Stimulated activated CD8-positive, alpha-beta memory T cell treated with anti-CD3 and anti-CD28 coated beads, Interleukin-4, amount 100 ng/mL, for 1 hour (primary cell): ENCODE measurements at places on chromosomes 16 and 17.

DNA sequence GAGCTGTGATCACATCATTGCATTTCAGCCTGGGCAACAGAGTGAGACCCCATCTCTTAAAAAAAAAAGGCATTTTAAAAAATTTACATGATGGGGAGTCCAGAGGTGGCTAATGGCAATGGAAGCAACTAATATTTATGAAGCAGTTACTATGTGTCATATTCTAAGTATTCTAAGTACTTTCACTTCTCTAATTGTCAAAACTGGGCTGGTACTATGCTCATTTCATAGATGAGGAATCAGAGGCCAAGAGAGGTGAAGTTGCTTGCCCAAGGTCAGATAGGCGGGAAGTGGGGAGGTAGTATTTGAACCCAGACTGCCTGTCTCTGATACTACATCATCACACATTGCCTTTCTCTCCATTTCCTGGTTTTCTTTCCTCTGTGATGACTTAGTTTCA lies 50.7 kb downstream of the SLC5A11 start:
- no peak for DNase-seq

DNA sequence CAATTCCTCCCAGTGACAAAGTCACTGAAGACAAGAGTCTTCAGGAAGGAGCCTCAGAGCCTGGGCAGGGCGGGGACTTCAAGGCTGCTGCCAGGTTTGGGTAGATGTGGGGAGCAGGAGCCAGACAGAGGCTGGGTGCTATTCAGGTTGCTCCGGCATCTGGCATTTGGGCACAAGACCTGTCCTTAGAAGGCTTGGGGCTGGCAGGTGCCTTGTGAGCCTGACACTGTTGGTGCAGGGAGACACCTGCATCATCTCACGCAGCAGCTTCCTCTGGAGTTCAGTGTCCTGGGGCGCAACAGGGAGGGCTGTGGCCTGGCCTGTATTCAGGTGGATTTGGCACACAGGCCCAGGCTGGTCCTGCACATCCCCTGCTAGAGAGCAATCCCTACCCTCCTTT lies 65.0 kb downstream of the MPRIP start:
- DNase-seq: no peak

GRCh38 chr17:61863801-61864126 lies 436 bp upstream of the BRIP1 start:
- DNase-seq: no peak

DNA sequence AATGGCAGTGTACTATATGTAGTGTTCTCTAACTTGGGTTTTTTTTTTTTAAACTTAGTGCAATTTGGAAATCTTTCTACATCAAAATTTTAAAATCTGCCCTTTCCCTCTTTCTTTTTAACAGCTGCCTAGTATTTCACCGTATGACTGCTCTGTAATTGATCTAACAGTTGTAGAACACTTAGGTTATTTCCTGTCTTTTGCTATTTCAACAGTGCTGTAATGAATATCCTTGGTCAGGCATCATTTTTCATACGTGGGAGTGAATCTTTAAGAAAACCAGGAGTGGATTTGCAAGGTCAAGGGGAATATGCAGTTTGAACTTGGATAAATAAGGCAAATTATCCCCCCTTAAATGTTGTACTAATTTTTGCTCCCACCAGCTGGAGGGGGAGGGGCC lies 3.8 kb downstream of the NLRC5 start:
- no peak for DNase-seq

DNA sequence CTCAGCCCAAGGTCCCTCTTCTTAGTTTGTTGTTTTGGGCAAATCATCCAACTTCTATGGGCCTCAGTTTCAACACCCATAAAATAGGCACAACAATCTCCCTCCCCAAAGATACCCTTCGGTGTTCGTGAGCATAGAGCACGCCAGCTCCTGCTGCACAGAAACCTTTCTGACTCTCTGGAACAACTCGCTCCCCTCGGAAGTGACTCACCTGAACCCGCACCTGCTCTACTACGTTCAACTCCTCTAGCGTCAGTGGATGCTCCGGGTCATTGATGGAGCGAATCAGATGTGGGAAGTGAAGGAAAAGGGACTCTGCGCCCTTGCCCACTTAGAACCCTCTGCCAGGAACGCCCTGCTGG lies 445 bp downstream of the CIAO2B start:
- DNase-seq: no peak

GRCh38 chr16:25027781-25028180 lies 12.6 kb upstream of the ARHGAP17 start:
- DNase-seq: no peak

- no peak for DNase-seq
Observed at GRCh38 chr17:9291912-9292560, 270.7 kb downstream of the NTN1 start.

- no peak for DNase-seq
Observed at GRCh38 chr16:6528217-6528616, 804.4 kb upstream of the RBFOX1 start.

GRCh38 chr17:55410722-55411462 lies 10.7 kb downstream of the MMD start:
- DNase-seq: no peak

- DNase-seq: no peak
Observed at GRCh38 chr17:691423-691822, 23.2 kb downstream of the VPS53 start.

GRCh38 chr17:13525876-13526275 lies 75.9 kb downstream of the HS3ST3A1 start:
- no peak for DNase-seq
